ENCODE measurements at places on chromosomes 12 and 14.

DNA sequence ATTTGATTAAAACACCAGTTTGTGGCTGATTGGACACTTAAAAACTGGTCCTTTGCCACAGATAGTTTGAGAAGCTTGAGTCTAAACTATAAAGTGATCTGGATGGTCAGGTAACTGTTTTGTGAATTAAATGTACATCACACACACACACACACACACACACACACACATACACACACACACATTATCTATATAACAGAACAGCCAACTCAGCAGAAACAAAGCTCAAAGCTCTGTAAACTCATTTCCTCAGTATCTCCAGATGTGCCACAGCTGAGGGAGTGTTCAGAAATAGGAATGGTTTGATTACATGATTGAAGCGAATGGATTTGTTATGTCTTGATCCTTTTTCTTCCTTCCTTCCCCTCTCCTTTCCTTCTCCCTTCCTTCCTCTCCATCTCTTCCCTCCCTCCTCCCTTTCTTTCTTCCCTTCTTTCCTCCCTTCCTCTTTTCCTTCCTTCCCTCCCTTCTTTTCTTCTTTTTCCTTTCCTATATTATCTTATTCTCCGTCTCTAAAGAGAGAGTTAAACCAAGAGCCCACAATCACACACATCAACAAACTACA lies 100.3 kb downstream of the LLPH start:
- H3K36me3 ChIP-seq: no peaks in the 10 kb centered on the region

- H3K27ac ChIP-seq: no peak overlapping the region
- H3K4me3 ChIP-seq: no peak overlapping the region
- no peaks in the 10 kb centered on the region for H3K36me3 ChIP-seq
- H3K4me1 ChIP-seq: no peaks in the 10 kb centered on the region
- no peaks in the 10 kb centered on the region for H3K27me3 ChIP-seq
These were observed 164.4 kb upstream of the ATP2B1 start for GRCh38 chr12:89872922-89873630.

- H3K4me3 ChIP-seq: no peak overlapping the region
- H3K27me3 ChIP-seq: peaks cover 35% of the 10 kb centered on the region
- no peaks in the 10 kb centered on the region for H3K36me3 ChIP-seq
- H3K27ac ChIP-seq: no peak overlapping the region
- no peaks in the 10 kb centered on the region for H3K4me1 ChIP-seq
These were observed 7.4 kb upstream of the TMEM132C start for GRCh38 chr12:128259556-128260070.

- no peaks in the 10 kb centered on the region for H3K4me1 ChIP-seq
- no peaks in the 10 kb centered on the region for H3K27me3 ChIP-seq
- no peak overlapping the region for H3K27ac ChIP-seq
- no peaks in the 10 kb centered on the region for H3K36me3 ChIP-seq
- no peak for DNase-seq
- peak overlapping the region; percentile 65 for H3K4me3 ChIP-seq
These were observed 4.1 kb downstream of the MAP1LC3B2 start for GRCh38 chr12:116563262-116563661.

GRCh38 chr12:84813780-84814663 lies 98.6 kb downstream of the SLC6A15 start:
- no peak for DNase-seq
- no peak overlapping the region for H3K27ac ChIP-seq
- no peaks in the 10 kb centered on the region for H3K4me1 ChIP-seq
- H3K36me3 ChIP-seq: no peaks in the 10 kb centered on the region
- H3K27me3 ChIP-seq: peaks cover 15% of the 10 kb centered on the region
- H3K4me3 ChIP-seq: no peak overlapping the region

GRCh38 chr14:81406863-81407262 lies 6.7 kb upstream of the STON2 start:
- no peaks in the 10 kb centered on the region for H3K36me3 ChIP-seq
- no peaks in the 10 kb centered on the region for H3K4me1 ChIP-seq
- DNase-seq: no peak
- no peak overlapping the region for H3K4me3 ChIP-seq

- H3K36me3 ChIP-seq: peaks cover 5% of the 10 kb centered on the region
- H3K27ac ChIP-seq: no peak overlapping the region
- H3K27me3 ChIP-seq: no peaks in the 10 kb centered on the region
- H3K4me3 ChIP-seq: no peak overlapping the region
- peak; percentile 46 for DNase-seq
These were observed 21.9 kb downstream of the HIP1R start for GRCh38 chr12:122856999-122857671.

GRCh38 chr14:24070285-24071143 lies 848 bp upstream of the CPNE6 start:
- no peaks in the 10 kb centered on the region for H3K27me3 ChIP-seq
- H3K27ac ChIP-seq: no peak overlapping the region
- no peaks in the 10 kb centered on the region for H3K36me3 ChIP-seq
- no peak overlapping the region for H3K4me3 ChIP-seq
- H3K4me1 ChIP-seq: peaks cover 6% of the 10 kb centered on the region

GRCh38 chr14:100278702-100279101 lies 27.5 kb downstream of the SLC25A29 start:
- no peak overlapping the region for H3K4me3 ChIP-seq
- H3K36me3 ChIP-seq: peaks cover 79% of the 10 kb centered on the region
- no peak overlapping the region for H3K27ac ChIP-seq
- no peaks in the 10 kb centered on the region for H3K27me3 ChIP-seq
- no peaks in the 10 kb centered on the region for H3K4me1 ChIP-seq
- DNase-seq: peak; percentile 34

DNA sequence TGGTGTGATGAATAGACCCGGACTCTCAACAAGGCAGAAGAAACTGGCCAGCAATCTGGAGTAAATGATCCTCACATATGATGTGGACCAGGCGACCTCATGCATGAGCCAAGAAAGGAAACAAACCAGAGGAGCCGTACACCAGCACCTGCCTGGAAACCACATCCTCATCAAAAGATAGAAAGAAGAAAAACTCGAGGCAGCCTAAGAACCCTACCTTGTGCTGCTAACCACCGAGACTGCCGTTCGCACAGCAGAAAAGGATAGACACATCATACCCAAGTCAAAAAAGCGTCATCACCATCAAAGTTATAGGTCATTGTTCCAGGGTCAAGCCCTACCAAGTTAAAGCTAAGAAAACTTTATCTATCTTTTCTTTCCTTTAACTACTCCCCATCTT lies 66.7 kb downstream of the RESF1 start:
- no peaks in the 10 kb centered on the region for H3K4me1 ChIP-seq
- no peak overlapping the region for H3K27ac ChIP-seq
- no peaks in the 10 kb centered on the region for H3K27me3 ChIP-seq
- no peak for DNase-seq
- H3K36me3 ChIP-seq: no peaks in the 10 kb centered on the region
- H3K4me3 ChIP-seq: no peak overlapping the region

- H3K36me3 ChIP-seq: no peaks in the 10 kb centered on the region
- peaks cover 6% of the 10 kb centered on the region for H3K4me1 ChIP-seq
- no peaks in the 10 kb centered on the region for H3K27me3 ChIP-seq
- H3K27ac ChIP-seq: no peak overlapping the region
These were observed 196.3 kb upstream of the PLEKHG7 start for GRCh38 chr12:92506460-92506859.

DNA sequence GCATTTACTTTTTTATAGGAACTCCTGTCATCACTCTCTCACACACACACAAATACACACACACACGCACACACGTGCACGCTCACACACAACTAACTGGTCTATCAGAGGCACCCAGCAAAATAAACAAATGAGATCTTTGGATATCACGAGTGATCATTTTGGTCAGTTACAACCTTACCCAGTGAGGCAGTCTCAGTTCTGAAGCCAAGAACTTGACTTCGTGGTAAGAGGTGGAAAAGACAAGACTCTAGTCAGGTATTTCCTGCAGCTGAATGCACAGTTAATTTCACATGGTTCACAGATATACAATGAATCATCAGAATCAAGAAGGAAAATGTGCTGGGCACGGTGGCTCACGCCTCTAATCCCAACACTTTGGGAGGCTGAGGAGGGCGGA lies 39.4 kb downstream of the ATF7 start:
- no peaks in the 10 kb centered on the region for H3K27me3 ChIP-seq
- H3K27ac ChIP-seq: no peak overlapping the region
- H3K4me3 ChIP-seq: no peak overlapping the region
- peaks cover 4% of the 10 kb centered on the region for H3K4me1 ChIP-seq
- peaks cover 4% of the 10 kb centered on the region for H3K36me3 ChIP-seq

DNA sequence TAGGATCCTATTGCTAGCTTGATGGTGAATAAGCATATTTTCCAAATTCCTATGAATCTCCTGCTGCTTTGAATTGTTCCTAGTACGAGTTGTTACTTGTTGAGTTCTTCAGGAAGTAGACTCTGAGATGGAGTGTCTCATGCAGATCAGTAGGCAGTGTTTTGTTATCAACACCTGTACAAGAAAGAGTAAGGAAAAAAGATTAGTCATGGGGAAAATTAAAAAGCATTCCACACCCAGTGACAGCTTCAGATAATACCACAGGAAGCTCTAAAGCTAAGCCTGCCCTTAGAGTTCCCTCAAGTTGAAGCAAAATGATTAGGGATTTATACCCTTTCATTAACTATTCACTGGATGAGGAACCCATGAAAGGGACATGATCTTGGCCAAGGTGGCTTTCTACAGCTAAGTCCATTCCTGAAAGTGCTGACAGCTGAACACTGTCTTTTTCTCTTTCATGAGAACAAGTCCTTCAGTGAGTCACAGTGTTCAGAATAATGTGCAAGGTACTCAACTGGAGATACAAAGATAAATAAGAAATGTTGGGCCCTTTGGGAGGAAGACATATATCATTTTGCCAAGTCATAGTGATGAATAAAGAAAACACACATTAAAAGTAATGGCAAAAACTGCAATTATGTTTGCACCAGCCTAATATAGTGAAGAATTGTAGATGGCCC lies 49.1 kb downstream of the CCER1 start:
- no peaks in the 10 kb centered on the region for H3K36me3 ChIP-seq
- no peak overlapping the region for H3K4me3 ChIP-seq
- DNase-seq: no peak
- H3K4me1 ChIP-seq: no peaks in the 10 kb centered on the region
- no peaks in the 10 kb centered on the region for H3K27me3 ChIP-seq

- H3K36me3 ChIP-seq: no peaks in the 10 kb centered on the region
- no peak overlapping the region for H3K4me3 ChIP-seq
- H3K27ac ChIP-seq: no peak overlapping the region
- H3K27me3 ChIP-seq: no peaks in the 10 kb centered on the region
- DNase-seq: no peak
These were observed 53.7 kb upstream of the KITLG start for GRCh38 chr12:88634008-88634407.

DNA sequence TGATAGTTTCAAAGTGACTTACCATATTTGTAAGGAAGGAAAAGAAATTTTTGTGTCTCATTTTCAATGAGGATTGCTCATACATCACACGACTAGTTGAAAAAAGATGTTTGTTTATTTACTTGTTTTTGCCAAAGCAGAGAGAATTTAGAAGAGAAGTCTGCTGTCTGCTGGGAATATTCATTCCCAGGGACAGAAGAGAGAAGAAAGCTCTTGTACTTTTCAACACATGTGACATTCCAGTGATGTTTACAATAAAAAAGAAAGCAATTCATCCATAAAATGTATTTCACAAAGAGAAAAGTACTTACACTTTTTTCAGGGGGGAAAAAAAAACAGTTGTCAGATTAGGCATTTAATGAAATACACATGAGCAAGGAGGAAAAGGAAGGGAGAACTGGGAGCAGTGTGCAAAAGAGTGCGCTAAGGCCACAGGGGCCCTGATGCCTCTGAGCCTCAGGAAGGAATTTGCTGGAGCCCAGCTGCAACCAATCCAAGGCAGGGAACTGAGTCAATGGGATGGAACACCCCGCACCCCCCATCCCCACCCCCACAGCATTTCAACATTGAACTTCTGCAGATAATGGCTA lies 115.0 kb downstream of the RPAP3 start:
- H3K4me3 ChIP-seq: no peak overlapping the region
- no peak for DNase-seq
- H3K4me1 ChIP-seq: no peaks in the 10 kb centered on the region
- no peaks in the 10 kb centered on the region for H3K27me3 ChIP-seq

Measured in endodermal cell (in vitro differentiated cells).